ENCODE measurements at places on chromosomes 3 and 15.

- no peak for DNase-seq
Observed at GRCh38 chr15:65981837-65982626, 112.7 kb downstream of the RAB11A start.

- DNase-seq, result no peak
Observed at GRCh38 chr3:792630-793029, 300.2 kb upstream of the CNTN6 start.

GRCh38 chr15:40743921-40744814 is 10.9 kb downstream of the RMDN3 start:
- DNase-seq, result peak; percentile 66

- no peak for DNase-seq
Observed at GRCh38 chr3:67819447-67819846, 165.0 kb upstream of the SUCLG2 start.

GRCh38 chr3:161336661-161337060 is 34.7 kb downstream of the SPTSSB start:
- DNase-seq, result no peak

- DNase-seq, result no peak
Observed at GRCh38 chr3:19263606-19264005, 115.3 kb downstream of the KCNH8 start.

DNA sequence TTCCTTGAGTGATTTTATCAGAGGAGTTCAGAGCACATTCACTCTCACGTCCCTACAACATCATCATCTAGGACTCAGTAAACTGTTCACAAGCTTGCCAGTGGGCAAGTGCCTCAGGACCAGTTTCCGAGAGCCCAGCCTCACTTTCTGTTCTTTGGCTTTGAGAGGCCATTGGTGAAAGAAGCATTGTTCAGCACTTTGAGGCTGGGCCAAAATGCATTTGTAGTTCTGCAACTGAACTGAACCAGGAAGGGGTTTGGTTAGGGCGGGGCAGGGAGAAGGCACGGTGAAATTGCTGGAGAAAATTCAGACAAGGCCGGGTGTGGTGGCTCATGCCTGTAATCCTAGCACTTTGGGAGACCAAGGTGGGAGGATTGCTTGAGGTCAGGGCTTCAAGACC is 222.1 kb upstream of the CHRM5 start:
- DNase-seq, result no peak

DNA sequence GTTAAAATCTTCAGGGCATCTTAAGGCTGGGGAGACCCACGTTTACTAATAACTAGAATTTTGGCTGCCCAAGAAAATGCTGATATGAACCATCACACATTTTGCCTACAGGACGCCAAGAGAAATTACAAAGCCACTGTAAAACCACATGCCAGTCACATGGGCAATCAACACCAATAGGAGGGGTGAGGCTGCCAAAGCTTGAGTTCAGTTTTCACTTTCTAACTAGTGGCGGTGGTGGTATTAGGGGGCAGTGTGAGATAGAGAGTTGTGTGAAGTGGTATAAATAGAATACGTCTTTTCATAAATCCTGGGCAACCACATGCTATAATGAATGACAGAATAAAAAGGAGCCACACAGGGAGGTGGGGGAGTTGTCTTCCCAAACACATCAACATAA is 147.3 kb downstream of the WNT5A start:
- DNase-seq, result no peak

DNA sequence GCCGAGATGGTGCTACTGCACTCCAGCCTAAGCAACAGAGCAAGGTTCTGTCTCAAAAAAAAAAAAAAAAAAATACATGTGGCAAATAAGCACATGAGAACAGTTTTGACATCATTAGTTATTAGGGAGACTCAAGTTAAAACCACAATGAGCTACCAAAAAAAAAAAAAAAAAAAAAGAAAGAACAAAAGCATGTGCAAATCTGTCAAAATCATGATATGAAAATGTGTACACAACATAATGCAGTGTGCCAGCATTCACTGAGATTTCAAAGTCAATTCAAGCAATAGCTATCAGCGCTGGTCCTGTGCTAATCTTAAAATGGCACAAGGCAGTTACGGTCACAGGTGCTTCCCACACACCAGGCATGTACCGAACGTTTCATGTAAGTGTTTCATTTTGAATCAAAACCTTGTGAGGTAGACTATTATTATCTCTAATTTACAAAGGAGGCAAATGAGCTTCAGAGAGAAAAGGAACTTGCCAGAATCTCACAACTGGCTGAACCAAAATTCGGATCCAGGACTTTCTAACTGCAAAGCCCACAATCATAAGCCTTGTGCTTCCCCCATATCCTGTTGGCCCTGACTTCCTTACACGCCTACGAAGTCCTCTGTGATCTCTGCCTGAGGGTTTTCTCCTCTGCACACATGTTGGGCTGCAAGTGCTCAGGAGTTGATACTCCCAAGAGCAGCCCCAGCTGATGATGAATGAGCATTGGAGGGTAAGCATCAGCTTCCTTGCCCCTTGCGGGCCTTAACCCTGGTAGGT is 200.1 kb upstream of the PROK2 start:
- DNase-seq, result no peak

DNA sequence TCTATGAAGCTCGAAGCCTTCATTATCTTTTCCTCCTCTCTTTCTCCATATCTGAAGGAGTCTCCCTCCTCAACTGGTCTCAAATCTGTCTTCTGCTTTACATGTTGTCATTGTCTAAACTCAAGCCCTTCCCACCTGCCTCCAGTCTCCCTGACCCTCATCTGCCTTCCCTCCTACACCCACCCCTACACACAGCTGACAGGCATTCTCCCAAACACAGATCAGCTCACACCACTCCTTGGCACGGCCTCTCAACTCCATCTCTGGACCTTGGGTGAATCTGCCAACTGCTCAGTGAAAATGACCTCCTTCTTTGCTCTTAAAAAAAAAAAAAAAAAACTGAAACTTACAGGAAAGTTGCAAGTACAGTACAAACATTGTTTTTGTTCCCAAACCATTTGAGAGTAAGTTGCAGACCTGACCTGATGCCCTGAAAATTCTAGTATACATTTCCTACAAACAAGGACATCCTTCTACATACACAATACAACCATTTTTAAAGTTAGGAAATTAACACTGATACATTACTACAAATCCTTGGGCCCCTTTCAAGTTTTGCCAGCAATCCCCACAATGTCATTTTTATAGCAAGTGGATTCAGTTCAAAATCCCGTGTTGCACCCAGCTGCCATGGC is 49.4 kb upstream of the UBE2E1 start:
- no peak for DNase-seq

DNA sequence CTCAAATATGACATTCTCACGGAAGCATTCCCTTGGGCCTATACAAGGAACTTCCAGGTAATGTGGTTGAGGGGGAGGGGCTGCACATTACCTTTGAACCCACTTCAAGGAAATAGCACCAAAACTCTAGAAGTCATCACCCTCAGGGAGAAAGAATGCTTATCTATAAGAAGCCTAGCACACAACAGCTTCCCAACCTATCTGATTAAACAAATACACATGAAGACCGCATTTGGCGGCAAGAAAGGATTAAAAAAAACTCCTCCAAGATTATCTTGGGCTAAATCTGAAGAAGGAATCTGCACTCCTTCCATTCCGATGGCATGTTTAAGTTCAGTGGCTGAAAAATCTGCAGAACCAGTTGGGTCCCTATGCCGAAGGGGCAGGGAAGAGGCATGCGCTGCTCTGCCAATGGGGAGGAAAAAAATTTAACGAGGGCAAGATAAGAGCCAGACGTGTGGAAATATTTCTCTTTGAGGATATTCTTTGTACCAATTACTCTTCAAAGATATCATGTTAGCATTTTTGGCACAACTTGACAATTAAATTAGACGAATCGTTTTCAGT is 82.0 kb upstream of the WNT5A start:
- DNase-seq, result no peak

DNA sequence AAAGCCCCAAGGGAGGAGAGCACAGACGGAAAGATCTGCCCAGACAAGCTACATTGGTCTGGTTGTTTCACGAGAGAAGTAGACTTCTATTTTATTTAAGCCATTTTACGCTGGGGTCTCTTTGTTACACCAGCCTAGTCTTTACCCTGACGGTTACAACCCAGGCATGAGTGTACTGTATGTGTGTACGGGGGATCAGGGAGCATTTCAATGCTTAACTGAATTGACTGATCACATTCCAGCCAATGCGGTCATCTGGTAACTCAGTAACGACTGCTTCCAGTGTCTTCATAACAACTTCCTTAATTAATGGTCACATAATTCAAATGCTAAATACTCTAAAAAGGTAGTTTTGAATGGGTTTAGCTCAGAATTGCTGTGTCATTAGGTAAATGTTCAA is 288.6 kb downstream of the FOXP1 start:
- no peak for DNase-seq

GRCh38 chr3:103189941-103190340 is 755.1 kb downstream of the ZPLD1 start:
- DNase-seq, result no peak

DNA sequence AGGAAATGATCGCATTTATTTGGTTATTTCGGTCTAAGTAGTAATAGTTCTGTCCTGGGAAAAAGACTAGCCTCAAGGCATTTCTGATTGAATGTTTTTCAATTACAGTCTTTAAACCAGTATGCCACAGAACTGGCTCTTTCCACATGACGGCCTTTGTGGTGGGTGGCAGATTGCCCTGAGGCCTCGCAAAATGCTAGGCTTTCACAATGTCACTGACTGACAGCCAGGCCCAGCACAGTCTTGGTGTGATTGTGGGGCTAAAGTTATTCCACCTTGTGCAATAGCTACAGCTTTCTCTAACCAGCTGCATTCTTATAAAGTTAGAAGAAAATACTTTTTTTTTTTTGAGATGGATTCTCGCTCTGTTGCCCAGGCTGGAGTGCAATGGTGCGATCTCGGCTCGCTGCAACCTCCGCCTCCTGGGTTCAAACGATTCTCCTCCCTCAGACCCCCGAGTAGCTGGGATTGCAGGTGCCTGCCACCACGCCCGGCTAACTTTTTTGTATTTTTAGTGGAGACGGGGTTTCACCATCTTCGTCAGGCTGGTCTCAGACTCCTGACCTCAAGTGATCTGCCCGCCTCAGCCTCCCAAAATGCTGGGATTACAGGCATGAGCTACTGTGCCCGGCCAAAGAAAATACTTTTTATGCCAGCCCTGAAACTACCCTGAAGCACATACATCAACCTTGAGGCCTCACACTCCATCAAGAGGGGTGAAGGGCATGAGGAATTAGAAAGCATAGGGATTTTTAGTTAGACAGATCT is 2.5 kb upstream of the ADIPOQ start:
- DNase-seq, result peak; percentile 41

DNA sequence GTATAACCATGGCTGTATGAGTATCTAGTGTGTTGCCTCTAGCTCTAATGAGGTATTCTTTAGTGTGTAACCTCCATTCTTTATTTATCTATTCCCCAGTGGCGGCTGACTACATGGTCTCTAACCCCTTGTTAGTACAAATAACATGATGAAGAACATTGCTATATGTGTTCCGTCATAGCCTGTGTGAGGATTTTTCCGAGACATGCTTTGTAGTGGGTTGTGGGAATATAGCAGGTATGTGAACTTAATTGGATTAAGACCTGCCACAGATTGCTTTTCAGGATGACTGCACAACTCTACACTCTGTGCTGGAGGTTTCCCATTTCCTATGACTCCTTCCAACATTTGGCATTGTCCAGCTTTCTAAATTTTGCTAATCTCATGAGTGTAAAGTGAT is 563.4 kb downstream of the ROBO1 start:
- no peak for DNase-seq

DNA sequence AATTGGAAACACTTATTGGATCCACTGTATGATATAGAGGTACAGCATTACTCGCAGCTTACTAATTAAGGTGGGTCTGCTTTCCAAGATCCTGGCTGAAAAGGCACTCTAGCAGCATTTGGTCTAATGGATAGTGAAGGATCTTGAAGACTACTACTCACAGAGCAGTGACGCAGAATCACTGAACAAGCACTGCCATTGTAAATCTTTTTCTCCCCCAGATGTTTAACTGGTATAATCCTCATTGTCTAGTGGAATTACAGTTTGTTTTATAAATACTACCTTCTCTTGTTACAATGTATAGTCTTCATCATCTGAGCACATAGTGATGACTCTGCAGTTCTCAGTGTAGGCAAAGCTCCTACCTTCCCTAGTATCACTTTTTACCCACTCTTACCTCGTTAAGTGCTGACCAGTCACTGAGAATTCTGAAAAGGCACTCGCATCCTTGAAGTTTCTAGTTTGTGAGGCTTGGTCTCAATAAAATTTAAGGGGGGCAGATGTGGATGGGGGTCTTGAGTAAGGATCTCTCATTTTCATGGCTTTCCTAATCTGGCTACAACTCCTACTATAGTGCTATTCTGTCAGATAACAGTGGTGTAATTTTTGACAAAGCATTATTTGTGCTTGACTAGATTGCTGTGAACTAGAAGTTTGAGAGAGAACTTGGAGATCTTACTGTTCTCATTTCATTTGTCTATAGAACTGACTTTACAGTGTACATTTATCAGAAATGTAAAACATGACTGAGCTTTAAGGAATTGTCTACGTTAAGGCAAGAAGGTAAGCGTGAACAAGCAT is 23.2 kb downstream of the MAPK6 start:
- no peak for DNase-seq

GRCh38 chr3:53169832-53170324 is 8.9 kb downstream of the PRKCD start:
- no peak for DNase-seq

DNA sequence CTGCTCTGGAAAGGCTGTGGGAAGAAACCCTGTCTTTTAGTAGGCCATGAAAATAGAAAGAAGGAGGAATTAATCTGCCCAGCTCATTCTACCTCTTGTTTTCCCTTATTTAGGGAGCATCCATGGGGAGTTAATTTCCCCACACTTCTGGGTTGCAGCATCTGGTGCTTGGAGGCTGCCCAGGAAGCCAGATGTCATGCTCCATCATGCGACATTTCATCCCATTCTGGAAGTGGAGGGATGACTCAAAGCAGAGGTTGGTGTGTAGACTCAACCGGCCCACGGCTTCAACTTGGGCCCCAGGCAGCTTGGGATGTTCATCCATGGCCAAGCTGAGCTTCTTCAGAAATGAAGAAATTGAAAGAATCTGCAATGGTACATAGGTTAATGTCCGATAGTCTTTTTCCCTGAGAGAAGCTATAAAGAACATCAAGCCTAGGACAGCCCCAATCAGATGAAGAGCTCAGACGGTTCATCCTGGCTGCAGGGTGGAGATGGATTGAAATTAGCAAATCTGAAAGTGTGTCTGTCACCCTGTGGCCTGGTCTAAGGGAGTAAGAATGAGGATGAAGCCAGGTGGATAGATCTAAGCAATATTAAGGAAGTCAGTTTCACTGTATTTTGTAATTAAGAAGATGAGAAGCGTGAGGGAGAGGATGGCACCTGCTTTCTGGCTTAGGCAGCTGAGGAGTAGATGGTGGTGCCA is 24.5 kb upstream of the PROK2 start:
- DNase-seq, result no peak

DNA sequence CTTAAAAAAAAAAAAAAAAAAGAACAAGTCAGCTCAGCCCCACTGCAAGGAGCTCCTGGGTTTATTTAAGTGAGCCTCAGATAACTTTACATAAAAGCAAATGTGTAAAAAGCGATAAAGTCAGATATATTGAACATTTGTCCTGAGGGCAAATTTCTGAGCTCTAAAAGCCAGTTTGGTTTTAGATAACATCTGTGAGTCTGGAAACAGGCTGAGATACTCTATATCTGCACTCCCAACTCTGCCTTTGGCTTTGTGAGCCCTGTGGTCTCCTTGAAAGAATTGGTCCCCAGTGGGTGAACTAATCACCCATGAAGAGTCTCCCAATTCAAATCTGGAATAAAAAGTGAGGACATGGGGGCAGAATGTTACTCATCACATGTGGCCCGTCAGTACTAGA is 104.6 kb downstream of the APBA2 start:
- no peak for DNase-seq

GRCh38 chr3:142723968-142724681 is at the start of gene TRPC1:
TSS of gene TRPC1 (plus strand) at chr3:142724034. CDS start at chr3:142724560, 526 bp downstream.
- peak; percentile 78 for DNase-seq

- no peak for DNase-seq
Observed at GRCh38 chr3:136937175-136937574, 20.6 kb upstream of the IL20RB start.

Data from HFFc6 (cell line).